ENCODE measurements at places on chromosomes 12 and 14. TPM values are rescaled to one million over a fixed set of nuclear protein-coding genes. Genes with fewer than 3 reads are reported as not detected.

DNA sequence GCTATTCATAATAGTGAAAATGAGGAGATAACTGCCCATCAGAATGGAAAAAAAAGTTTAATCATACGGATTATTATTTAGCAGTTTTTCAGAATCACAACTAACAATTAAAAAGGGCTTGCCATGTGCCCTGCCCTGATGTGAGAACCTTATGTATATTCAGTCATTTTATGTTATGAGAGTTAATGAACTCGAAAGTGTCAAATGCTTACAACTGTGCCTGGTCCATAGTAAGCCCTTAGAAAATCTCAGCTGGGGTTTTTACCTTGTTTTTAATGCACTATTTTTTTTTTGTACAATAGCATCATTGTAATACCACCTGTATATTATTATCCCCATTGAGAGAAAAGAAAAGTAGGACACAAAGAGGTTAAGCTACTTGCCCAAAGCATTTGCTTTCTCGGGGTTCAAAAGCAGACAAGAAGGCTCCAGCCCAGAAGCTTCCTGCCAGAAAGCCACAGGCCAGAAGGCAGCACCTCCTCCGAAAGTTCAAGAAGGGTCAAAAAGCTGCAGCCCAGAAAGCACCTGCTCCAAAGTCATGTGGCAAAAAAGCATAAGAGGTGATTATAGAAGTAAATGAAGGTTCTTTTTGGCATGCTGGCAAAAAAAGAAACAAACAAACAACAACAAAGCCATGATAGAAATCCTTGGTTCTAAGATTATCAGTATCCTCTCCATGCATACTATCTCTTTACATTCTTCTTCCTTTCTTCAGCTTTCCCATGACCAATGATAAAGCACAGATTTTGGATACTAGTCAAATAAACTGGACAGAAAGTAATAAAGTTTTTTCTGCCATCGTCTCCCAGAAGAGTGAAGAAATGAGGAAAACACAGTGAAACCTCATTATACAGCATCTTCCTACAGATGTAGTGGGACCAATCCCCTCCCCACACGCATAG lies 59.1 kb upstream of the NAP1L1 start:
- no peak for DNase-seq

GRCh38 chr12:124422570-124423523 lies 128.0 kb downstream of the RFLNA start:
- DNase-seq: peak; percentile 88

GRCh38 chr14:35740215-35740614 lies 68.9 kb downstream of the RALGAPA1 start:
- no peak for DNase-seq

DNA sequence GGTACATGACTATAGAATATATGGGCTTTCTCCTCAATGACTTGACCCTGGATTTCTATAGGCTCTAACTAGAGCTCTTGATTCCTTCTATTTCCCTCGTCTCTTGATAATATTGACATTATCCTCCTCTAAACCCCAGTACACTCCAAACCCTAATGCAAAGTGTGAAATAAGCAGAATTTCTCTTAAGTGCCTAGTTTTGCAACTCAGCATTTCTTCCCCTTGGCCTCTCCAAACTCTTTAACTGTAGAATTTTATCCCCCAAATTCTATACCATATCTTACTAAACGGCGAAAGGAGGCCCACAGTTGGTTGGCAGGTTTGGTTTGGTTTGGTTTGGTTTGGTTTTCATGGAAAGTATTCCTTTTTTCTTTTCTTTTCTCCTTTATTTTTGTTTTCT lies 498.7 kb downstream of the CCER1 start:
- no peak for DNase-seq

GRCh38 chr12:3697311-3697870 lies 55.5 kb downstream of the CRACR2A start:
- DNase-seq: no peak

DNA sequence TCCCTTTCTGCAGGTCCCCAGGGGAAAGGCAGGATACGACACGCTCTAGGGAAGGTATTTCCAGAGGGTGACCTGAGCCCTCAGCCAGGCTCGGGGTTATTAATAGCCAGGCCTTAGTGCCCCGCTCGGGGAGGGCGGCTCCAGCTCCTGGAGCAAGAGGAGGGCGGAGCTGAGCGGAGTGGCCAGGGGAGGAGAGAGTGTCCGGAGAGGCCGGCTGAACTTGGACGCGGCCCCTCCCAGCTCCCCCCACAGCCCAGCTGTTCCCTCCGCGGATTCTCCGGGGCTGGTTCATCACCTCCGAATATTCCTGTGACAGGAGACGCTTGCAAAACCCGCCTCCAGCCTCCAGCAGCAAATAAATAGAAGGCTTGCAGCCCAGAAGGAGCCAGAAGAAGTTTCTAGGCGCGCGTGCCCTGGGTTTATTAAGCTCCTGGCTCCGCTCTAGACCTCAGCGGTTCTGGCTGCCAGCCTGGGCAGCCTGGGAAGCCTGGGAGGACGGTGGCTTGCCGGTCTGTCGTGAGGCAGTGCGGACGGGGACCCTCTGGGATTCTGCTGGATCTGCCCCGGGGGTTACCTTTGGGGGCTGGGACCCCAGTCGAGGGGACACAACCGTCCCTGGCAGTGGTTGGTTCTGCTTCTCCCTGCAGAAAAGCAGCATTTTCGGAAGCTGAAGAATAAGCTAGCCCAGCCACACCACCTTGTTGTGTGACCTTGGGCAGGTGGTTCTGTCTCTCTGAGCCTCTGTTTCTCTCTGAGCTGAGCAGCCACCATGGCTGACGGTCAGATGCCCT lies at the start of gene HSPB8:
Gene HSPB8 (plus strand): TSS at position 388 of the 791 bp plus-strand sequence. CDS start 382 bp downstream, at position 770.
- DNase-seq: peak; percentile 75

DNA sequence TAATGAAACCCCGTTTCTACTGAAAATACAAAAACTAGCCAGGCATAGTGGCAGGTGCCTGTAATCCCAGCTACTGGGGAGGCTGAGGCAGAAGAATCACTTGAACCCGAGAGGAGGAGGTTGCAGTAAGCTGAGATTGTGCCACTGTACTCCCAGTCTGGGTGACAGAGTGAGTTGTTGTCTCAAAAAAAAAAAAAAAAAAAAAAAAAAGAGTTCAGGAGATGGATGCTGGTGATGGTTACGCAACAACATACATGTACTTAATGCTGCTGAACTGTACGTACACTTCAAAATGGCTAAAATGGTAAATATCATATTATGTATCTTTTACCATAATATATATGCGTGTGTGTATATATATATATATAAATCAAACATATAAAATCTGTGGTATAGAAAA lies 29.0 kb downstream of the ACTN1 start:
- DNase-seq: no peak

DNA sequence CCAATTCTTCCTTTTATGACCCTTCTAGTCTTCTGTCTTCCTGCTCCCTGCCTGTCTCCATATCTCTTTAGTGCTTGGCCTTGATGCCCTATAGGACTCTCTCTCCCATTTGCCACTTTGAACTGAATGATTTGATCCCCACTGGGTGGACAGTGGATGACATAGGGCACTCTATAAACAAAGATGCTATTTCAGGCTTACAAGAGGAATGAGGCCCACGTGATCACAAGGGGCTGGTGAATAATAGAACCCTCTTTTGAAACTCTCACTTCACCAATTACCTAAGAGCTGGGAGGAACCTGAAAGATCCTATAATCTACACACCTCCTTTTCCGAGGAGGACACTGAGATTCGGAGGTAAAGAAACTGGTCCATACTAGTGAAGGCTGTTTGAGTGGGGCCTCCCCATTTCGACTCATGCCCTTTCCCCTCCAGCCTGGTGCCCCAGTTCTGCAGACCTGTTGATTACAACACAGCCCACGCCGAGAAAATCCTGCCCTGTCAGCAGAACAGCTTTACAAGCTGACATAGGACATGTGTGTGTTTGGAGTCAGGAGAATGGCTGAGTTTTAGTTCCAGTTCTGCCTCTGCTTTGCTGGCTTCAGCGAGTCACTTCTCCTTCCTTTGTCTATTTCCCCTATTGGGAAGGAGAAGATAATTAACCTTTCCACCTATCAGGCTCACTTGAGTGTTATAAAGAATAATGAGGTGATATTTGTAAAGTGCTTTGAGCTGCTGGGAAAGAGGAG lies 400.3 kb downstream of the ZFP36L1 start:
- DNase-seq: no peak

GRCh38 chr14:53327716-53328115 lies 174.6 kb upstream of the DDHD1 start:
- DNase-seq: no peak

DNA sequence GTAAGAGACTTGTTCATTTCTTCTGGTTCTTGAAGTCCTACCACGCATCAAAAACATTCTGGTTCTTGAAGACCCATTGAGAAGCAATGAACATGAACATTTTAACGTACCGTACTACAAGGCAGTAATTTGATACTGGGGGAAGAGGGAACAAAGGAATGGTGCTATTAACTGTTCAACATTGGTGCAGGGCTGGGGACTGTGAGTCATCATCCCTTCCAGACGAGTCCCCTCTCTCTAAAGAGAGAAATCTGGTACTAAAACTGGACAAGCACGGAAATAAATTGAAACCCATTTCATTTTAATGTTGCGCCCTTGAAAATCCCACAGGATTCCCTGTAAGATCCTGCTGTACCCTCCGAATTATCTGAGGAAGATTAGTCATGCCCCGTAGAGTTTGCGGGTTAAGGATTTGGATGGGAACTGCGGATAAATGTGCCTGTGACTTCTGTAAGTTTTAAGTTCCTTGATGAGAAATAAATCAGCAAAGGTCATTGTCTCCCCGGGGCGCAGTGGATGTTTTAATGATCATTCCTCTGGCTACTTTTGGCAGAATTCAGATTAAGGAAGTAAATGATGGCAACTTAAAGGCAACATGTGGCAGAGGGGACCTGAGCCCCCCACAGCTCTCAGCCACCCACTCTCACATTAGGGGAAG lies 78.6 kb downstream of the KCNK13 start:
- DNase-seq: no peak

DNA sequence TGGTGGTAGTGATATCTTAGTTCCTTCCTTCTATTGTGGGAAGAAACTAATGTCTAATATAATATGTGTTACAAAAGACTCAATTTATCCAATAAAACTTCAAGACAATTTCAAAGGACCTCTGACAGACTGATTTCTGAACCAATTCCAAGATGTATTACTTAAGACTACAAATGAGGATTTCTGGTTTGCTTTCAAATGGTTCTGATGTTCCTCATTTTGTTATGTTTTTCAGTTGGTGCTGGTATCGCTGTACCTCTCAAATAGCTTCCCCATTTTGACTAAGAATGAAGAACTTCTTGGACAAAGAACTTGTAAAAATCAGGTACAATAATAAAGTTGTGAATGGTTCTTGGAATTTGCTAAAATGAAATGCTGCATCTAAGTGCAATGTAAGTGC lies 19.4 kb upstream of the MBIP start:
- DNase-seq: no peak

- no peak for DNase-seq
These were observed 1.6 kb downstream of the GIT2 start for GRCh38 chr12:109994401-109995175.

- DNase-seq: no peak
These were observed 16.8 kb downstream of the PELI2 start for GRCh38 chr14:56135001-56135400.

DNA sequence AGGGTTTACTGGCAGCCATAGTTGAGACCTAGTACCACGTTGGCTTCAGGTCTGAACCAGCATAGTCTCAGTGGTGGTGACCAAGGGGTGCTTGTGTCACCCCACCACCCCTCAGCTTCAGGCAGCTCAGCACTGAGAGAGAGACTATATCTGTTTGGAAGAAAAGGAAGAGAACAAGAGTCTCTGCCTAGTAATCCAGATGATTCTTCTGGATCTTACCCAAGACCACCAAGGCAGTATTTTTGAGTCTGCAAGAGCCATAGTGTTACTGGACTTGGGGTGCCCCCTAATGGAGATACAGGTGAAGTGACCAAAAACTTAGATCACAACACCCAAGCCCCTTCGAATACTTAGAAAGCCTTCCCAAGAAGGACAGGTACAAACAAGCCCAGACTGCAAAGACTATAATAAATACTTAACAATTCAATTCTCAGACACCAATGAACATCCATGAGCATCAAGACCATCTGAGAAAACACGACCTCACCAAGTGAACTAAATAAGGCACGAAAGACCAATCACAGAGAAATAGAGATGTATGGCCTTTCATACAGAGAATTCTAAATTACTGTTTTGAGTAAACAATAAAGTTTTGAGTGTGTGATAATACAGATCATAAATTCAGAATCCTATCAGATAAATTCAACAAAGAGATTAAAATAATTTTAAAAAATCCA lies 107.0 kb downstream of the HELB start:
- DNase-seq: no peak

DNA sequence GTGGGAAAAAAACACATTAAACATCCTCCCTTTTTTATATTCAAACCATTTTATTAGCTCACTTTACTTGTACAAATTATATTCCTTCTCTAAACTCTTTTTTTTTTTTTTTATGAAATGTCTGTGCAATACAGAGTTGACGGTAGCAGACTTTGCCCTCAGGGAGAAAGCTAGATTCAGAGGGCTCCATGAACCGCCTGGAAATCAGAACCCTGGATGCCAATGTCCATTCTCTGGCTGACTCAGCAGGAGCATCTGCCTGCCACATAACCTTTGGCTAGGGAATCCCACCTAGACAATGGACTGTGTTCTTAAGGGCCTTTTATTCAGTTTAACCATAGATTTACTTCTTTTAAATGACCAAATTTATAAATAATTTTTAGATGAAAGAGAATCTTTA lies 467.0 kb downstream of the MDGA2 start:
- DNase-seq: no peak

GRCh38 chr12:93425736-93426411 lies 15.9 kb downstream of the UBE2N start:
- DNase-seq: no peak

DNA sequence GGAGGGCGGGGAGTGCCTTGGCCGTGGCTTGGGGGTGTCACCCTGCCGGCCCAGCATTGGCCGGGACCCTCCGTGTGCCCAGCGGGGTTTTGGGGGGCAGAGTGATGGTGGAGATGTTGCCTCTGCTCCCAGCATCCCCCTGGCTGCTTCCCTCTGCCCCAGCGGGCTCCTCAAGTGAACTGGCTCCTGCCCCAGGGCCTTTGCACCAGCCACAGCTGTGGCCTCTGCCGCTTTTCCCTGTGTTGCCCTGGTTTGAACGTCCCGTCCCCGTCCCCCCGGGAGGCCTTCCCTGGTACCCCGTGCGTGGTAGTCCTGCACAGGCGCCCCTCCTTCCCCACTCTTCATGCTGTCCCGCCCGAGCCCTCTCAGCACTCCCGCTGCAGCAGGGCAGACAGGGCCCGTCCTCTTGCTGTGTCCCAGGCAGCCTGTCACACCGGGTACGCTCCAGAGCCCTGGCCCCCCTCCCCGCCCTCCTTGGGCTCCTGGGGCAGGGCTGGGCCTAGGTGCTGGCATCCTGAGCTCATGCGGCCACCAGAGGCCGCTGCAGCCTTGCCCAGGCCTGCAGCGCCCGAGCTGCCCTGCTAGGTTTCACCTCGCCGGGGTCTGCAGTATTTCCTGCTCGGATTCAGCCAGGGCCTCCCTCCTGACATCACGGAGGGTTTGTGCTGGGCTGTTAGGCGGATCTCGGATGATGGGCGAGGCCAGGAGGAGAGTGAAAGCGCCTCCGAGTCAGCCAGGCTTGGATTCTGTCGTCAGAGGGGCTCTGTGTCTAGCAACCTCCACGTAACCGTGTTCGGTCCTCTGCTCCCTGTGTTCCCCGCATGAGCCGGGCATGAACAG lies 9.5 kb downstream of the NOC4L start:
- no peak for DNase-seq

Gene TCL1B
- total RNA-seq: not detected

Gene SYNDIG1L
- 0.33 TPM for total RNA-seq

Gene SDSL
- 4.9 TPM for total RNA-seq

Gene GPR135
- total RNA-seq: 5.9 TPM

Data from breast epithelium (tissue), 4 donors.